ENCODE measurements at places on chromosomes 1 and 21.
A peak's percentile ranks its signal among the peaks of the same experiment; 100 is the strongest.

- no peak for DNase-seq
Observed at GRCh38 chr1:154839691-154840090, 30.4 kb downstream of the KCNN3 start.

GRCh38 chr21:26212220-26212619 is 41.6 kb upstream of the APP start:
- DNase-seq: no peak

- no peak for DNase-seq
Observed at GRCh38 chr21:44047996-44048560, 36.0 kb downstream of the TRAPPC10 start.

GRCh38 chr1:219871427-219872057 is 56.8 kb downstream of the SLC30A10 start:
- DNase-seq: no peak

- DNase-seq: no peak
Observed at GRCh38 chr1:31714442-31715086, 10.7 kb upstream of the COL16A1 start.

DNA sequence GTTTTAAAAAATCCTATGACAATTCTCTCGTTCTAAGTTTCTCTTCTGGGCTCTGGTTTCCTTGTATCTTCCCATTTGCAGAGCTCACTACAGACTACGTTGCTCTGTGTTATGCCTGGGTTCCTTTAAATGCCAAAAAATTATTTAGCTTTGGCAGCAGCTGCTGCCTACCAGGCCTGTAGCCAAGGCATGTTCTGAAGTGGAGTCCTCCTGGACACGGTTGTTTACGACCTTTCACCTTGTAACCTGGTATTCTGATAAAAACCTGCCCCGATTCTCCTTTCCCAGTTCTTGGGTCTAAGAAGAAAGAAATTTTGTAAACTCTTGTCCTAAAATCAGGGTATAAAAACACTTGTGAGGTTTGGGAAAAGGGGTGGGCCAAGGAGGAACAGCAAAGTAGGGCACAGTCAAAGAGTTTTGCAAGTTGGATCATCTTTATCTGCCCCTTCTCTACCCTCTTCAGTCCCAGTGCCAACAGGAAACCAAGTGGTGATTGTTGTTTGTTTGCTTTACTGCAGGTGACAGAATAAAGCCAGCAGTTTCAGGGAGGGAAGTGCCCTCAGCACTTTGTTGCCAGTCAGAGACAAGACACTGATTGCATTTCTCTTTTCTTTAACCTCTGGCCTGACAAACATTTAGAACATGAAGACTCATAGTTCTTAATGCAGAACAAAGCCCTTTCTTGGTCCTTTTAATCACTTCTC is 3.1 kb upstream of the TXNIP start:
- no peak for DNase-seq

DNA sequence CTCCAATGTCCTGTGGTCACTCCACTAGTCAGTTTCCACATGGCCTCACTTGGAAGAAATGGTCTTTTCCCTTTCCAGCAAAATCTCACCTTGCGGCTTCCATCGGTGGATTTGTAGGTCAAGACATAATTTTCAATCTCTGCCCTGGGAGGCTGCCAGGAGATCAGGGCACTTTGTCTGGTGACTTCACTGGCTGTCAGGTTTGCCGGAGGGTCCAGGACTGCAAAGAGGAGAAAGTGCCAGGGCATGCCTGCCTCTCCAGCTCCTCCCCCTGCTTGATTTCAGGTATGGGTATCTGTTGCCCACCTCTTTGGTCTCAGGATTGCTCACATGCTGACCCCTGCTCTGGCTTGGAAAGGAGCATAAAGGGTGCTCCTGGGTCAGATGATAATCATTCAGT is 162.8 kb upstream of the KIAA0040 start:
- no peak for DNase-seq

DNA sequence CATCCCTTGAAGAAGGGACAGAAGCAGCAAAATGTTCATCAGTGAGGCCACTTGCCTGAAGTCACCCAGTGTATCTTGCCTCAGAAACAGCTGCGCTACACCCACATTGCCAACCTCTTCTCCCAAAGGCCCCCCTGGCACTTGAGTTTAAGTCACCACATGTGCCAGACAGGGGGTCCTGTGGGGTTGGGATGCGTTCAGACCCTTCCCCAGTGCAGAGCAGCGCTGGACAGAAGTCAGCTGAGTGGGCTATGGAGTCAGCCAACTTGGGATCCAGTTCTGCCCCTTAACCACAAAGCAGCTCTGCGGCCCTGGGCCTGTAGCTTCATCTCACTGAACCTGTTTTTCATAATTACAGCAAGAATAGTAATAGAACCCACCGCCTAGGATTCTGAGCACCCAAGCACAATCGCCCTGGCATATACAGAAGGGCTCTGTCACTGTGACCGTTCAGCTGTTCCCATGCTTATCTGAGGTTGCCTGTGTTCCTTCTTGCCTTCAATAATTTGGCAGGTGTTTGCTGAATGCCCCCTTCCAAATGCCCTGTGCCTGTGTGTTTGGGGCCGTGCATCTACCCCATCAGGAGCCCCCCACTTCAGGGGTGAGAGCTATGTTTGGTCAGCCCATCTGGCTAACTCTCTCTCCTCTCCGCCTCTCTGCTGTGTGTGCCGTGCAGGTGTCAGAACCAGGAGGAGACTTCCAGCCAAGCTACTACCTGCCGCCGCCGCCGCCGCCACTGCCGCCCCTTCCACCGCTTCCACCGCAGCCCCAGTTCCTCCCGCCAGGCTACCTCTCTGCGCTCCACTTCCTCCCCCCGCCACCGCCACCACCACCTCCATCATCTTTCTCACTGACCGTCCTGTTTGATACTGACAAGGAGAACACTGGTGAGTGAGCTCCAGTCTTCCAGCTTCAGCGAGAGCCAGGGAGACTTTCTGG is 5.0 kb downstream of the DMRTB1 start:
- no peak for DNase-seq

DNA sequence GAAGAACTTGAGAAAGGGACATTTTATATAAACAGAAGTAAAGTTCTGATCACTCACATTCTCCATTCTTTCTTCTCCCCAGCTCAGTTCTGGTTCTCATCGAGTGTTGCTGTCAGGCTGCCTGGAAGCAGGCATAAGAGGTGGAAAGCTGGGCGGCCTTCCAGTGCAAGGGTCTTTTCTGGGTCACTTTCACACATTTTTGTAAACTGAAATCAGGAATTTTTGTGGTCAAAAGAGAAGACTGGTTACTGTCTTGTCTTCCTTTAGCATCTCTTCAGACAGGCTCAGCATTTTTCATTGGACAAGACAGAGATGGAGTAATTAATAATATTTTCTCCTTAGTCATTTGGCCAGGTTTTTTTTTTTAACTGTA is 93.7 kb downstream of the CTH start:
- DNase-seq: no peak

- DNase-seq: no peak
Observed at GRCh38 chr1:210446479-210446878, 117.8 kb downstream of the HHAT start.

DNA sequence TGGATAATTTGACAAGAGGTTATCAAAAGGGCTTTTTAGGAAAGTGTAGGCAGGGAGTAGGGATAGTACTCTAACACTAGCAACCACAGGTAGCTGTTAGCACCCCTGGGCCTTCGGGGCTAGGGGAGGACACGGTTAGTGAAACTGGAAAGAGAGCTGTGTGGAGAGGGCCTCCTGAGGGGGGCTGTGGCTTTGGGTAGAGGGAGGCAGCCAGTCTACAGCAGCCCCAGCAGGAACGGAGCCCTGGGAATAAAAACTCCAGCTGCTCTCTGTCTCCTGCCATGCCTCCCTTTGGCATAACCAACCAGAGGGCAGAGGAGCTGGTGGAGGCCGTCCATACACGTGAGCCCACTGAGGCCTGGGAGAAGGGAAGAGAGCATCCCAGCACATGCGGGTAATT is 223.2 kb downstream of the FOXD2 start:
- peak; percentile 75 for DNase-seq

DNA sequence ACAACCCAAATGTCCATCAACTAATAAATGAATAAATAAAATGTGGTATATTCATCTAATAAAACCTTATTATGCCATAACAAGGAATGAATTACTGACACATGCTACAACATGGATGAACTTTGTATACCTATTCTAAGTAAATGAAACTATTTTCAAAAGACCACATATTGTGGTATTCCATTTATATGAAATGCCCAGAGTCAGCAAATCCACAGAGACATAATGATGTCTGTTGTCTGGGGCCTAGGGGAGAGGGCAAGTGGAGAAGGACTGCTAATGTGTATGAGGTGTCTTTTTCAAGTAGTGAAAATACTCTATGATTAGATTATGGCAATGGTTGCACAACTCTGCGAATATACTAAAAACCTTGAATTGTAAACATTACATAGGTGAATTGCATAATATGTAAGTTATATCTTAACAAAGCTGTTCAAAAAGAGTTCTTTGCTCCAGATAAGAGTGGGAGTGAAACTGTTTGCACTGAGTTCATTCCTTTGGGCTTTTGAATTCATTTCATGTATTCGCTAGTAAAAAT is 464.2 kb downstream of the NUF2 start:
- DNase-seq: no peak

DNA sequence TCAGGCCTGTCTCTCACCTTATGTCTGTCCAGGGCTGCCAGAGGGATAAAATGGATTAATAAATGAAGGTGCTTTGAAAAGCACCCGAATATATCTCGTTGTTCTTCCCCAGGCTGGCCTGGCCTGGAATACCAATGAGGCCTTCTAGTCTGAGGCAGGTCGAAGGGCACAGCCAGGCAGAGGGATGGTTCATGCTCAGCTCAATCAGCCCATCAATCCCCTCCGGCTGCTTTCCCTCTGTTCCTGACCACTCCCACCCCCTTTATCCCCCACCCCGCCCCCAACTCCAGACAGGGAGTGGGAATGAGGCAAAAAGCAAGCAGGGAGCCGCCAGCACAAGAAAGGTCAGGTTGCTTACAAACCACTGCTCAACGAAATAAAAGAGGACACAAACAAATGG is 40.0 kb upstream of the PRELP start:
- no peak for DNase-seq

DNA sequence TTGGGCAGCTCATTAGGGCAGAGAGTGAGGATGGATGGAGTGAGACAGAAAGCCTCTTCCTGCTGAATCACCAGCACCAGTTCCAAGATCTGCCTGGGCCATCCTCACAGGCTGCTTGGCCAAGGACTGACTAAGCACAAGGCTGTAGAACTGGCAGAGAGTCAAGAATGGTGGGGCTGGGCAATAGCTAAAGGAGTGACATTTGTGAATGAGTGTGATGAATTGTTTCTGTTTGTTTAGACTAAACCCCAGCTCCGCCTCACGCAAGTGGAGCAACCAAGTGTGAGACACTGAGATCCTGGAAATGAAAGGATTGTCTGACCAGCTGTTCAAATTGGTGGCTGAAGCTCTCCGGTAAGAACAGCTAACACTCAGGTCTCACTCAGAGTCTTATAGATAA is 38.6 kb downstream of the BRINP2 start:
- DNase-seq: no peak

DNA sequence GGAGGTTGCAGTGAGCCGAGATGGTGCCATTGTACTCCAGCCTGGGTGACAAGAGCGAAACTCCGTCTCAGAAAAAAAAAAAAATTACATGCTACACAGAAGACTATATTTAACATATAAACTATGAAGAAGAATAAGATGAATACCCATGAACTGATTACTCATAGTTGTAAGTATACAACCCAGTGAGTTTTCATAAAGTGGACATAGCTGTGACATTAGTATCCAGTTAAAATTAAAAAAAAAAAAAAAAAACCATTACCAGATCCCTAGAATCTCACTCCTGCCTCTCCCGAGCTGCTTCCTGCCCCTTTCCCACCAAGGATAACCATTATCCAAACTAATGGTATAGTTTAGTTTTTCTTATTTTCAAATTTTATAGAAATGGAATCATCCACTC is 37.4 kb downstream of the UBE4B start:
- DNase-seq: no peak

GRCh38 chr1:223135176-223135942 is 7.7 kb downstream of the TLR5 start:
- DNase-seq: no peak

DNA sequence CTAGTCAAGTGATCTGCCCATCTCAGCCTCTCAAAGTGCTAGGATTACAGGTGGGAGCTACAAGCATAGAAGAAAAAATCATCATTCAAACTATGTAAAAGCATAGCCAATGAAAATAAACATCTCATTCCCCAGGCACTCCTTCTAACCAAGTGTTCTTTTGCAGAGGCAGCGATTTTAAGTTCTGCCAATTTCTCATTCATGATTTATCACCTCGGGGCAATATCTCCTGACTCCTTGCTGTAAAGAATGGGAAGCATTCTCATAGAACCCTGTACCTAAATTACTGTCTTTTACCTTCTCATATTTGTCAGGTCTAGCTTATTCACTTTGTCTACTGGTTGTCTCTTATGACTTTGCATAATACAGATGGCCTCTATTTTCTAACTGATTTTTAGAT is 32.5 kb upstream of the IVNS1ABP start:
- no peak for DNase-seq

- DNase-seq: no peak
Observed at GRCh38 chr1:1199141-1199960, 7.0 kb downstream of the TNFRSF18 start.

DNA sequence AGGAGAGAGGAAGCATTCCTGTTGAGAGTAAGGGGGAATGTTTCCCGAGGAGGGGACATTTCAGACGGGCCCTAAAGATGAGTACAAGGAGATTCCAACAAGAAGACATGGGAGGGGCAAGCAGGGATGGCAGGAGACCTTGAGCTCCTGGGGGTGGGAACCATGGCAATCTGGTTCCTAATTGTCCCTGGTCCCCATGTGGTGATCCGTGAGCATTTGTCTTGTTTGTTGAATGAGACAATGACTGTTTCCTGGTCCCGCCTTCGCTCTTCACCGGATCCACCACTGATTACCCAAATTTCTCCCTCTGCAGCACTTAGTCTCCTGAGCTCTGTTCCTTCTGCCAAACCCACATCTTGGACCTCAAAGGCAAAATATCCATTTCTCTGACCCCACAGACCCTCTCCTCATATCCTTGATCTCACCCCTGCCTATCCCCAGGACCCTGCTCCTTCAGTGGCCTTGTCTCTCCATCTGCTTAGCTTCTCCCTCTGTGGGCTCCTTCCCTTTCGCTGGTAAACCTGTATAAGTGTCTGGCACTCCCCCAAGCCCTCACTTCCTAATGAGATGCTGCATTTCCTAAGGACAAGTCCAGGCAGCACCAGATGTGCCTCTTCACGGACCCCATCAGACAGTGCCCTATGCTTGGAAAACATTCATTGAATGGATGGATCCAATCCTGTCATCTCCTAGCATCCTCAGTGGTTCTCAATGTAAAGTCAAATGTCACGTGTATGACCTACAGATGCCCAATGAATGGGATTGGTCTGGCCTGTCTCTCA is 8.3 kb upstream of the CSF1 start:
- DNase-seq: no peak

Measured in NCI-H2171 (cell line).